ENCODE measurements at places on chromosomes 13 and 19. TPM values are rescaled to one million over a fixed set of nuclear protein-coding genes. Genes with fewer than 3 reads are reported as not detected.

CASP14 gene
- not detected for total RNA-seq

DAND5 gene
- total RNA-seq: not detected

GRCh38 chr13:110811008-110811720, 97.7 kb downstream of the ING1 start:
- no peak for DNase-seq

GRCh38 chr19:55083004-55083850, 7.6 kb downstream of the EPS8L1 start:
- DNase-seq: no peak

- no peak for DNase-seq
Measured at GRCh38 chr19:903266-903797, 9.7 kb downstream of the R3HDM4 start.

- peak; percentile 65 for DNase-seq
Measured at GRCh38 chr13:101706651-101707050, 254.2 kb downstream of the ITGBL1 start.

Measured in bronchial epithelial cell (primary cell).